ENCODE measurements at places on chromosomes 7 and 10. TPM values are rescaled to one million over a fixed set of nuclear protein-coding genes. Genes with fewer than 3 reads are reported as not detected.

PDCD11 gene
- 99.5 TPM for total RNA-seq

GPRIN2 gene
- 10.1 TPM for total RNA-seq

C7orf57 gene
- 0.35 TPM for total RNA-seq

OR9A2 gene
- not detected for total RNA-seq

KCNIP2 gene
- 2.6 TPM for total RNA-seq

TAF3 gene
- 10.1 TPM for total RNA-seq

PRKRIP1 gene
- 36.0 TPM for total RNA-seq

NPSR1 gene
- not detected for total RNA-seq

SPDYE6 gene
- total RNA-seq = not detected

KLLN gene
- 0.61 TPM for total RNA-seq

ZNF488 gene
- total RNA-seq = 2.9 TPM

ZNF680 gene
- 21.3 TPM for total RNA-seq

SGCE gene
- 30.5 TPM for total RNA-seq

WIPF3 gene
- total RNA-seq = 11.8 TPM

GRID2IP gene
- total RNA-seq = 1.7 TPM

VWDE gene
- 15.9 TPM for total RNA-seq

SEM1 gene
- total RNA-seq = 75.6 TPM

LRRN3 gene
- 1.0 TPM for total RNA-seq

ZNF365 gene
- total RNA-seq = 0.59 TPM

PRRT4 gene
- total RNA-seq = 0.24 TPM

IDI2 gene
- total RNA-seq = not detected

EPHA1 gene
- 109 TPM for total RNA-seq

CHN2 gene
- total RNA-seq = 3.3 TPM

POP7 gene
- total RNA-seq = 96.9 TPM

PAPOLB gene
- total RNA-seq = 0.13 TPM

NUDT13 gene
- total RNA-seq = 1.6 TPM

CRHR2 gene
- total RNA-seq = 0.07 TPM

DNAH11 gene
- total RNA-seq = 2.5 TPM

SLC18A3 gene
- total RNA-seq = not detected

ACTL6B gene
- total RNA-seq = 0.33 TPM

SUN3 gene
- total RNA-seq = not detected

PTF1A gene
- not detected for total RNA-seq

LAMB1 gene
- 75.8 TPM for total RNA-seq

DNAJC12 gene
- total RNA-seq = 0.90 TPM

MYH16 gene
- total RNA-seq = not detected

TMEM254 gene
- 20.3 TPM for total RNA-seq

OR2A12 gene
- not detected for total RNA-seq

RSPH10B2 gene
- 0.39 TPM for total RNA-seq
